ENCODE measurements at places on chromosomes 11 and 22. TPM values are rescaled to one million over a fixed set of nuclear protein-coding genes. Genes with fewer than 3 reads are reported as not detected.

DNA sequence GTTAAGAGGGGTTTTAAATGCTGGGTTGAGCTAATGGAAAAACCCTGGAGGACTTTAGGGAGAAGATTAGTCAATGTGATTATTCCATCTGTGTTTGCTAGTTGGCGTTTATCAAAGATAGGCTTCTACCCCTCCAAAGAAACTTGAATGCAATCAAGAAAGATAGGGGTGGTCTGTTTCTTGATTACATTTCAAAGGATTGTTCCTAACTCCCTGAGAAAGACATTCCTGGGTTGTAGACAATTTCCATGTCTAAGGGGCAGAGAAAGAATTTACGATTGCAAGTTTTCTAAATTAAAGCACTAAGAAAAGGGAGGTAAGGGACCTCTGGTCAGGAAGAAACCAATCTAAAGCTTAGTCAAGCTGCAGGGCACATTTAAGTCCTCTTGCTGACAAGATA is 2268.7 kb downstream of the LRRC4C start:
- DNase-seq = no peak

- DNase-seq = no peak
Observed at GRCh38 chr22:48659404-48659996, 1168.2 kb downstream of the BRD1 start.

H19 gene
- 0.23 TPM for total RNA-seq

RIMBP3B gene
- 0.27 TPM for total RNA-seq

DRICH1 gene
- total RNA-seq = not detected

GRIA4 gene
- total RNA-seq = 1.0 TPM

GAL3ST1 gene
- total RNA-seq = not detected

TMEM135 gene
- total RNA-seq = 26.3 TPM

SEZ6L gene
- not detected for total RNA-seq

Measured in H4 (cell line).